ENCODE measurements at places on chromosomes 6 and 20. TPM values are rescaled to one million over a fixed set of nuclear protein-coding genes. Genes with fewer than 3 reads are reported as not detected.

HUS1B gene
- 2.2 TPM for total RNA-seq

C6orf141 gene
- total RNA-seq: 1.3 TPM

NFS1 gene
- total RNA-seq: 25.0 TPM

NKX2-4 gene
- not detected for total RNA-seq

HMGCLL1 gene
- not detected for total RNA-seq

TRIM40 gene
- total RNA-seq: under 0.01 TPM

All from hematopoietic multipotent progenitor cell (in vitro differentiated cells).